Activated CD4-positive, alpha-beta T cell treated with anti-CD3 and anti-CD28 coated beads, Interleukin-2, amount 10 ng/mL, durations not matched to agents 7 days and 5 days (primary cell): ENCODE measurements at places on chromosomes 7 and 10.

DNA sequence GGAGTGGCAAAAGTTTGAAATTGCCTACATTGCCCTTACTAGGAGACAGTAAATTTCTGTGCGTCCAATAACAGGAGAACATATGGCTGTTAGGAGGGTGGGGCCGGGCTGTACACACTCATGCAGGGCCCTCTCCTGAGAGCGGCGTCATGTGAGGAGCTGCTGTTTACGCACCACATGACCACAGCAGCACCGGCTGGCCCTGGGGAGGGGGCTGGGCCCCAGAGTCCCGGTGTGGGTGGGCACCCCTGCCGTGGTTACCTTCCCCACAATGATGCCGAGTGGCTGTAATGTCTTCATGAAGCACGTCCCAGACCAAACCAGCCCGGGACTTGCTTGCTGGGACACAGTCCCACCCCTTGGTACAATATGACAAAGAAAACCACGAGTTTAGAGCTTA lies 308.7 kb downstream of the DNAJB6 start:
- no peak for DNase-seq

- no peak for DNase-seq
These were observed 732.1 kb upstream of the C7orf33 start for GRCh38 chr7:147858421-147858820.

DNA sequence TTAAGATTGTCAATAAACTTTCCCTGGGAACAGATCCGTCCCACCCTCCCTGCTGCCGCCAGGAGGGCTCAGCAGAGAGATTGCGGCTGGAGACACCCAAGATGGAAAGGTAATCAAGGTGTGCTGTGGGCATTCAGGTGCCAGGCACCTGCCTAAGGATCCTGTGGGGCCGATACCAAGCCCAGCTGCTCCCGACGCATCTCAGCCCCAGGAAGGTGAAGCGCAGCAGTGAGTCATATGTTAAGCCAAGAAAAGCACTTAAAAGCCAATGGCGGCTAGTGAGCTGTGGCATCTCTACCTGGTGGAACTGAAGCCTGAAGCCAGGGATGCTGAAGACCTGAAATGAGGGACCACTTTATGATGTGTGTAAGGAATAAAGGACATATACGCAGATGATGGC lies 6.1 kb downstream of the WDR86 start:
- no peak for DNase-seq

GRCh38 chr7:136251826-136252225 lies 274.7 kb upstream of the MTPN start:
- DNase-seq = no peak

DNA sequence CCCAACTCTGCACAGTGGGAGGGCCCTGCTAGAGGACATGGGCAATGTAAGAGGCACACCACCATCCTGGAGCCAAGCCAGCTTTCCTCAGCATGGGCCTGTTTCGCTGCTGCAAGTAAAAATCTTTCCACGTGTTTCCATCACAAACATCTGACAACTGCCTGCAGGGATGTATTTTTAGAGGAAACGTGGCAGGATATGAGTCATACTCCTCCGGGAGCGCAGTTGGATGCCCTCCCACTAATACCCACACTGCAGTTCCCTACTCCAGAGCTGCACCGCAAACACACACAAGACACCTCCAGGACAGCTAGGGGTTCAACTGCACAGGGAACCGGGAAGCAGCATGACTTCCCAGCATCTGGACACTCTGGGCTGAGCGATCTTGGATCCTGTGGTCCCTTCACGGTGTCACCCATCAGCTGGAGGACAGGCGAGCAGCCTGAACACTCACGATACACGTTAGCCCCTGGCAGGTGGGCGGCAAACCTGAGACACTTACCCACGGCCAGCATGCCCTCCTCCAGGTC lies 26.1 kb downstream of the PLAC9 start:
- DNase-seq = no peak

DNA sequence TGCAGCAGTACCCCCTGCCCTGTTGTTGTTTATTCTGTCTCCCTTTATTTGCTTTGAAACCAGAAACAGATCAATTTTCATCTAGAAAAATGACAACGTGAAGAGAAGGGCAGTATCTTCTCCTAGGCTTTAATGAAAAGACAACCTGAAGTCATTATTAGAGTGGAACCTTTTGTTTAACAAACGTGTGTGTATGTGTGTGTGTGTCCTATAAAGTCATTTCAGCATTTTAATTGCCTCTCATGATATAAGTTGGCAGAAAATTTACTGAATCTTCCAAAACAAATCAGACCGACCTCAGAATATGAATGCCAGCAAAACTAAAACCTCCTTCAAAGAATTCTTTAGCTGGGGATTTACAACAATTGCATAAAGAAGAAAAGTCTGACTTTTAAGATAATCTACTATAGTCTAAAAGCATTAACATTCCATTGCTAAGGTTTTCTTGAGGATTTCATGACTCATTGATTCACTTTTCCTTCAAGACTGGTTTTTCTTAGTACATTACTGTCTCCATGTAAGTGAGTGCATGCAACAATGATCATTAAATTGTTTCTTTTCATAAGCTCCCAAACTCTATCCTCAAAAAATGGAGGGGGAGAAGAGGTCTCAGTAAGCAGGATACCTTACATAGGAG lies 3.2 kb downstream of the GLI3 start:
- DNase-seq = no peak

- DNase-seq = no peak
These were observed 18.5 kb downstream of the NACAD start for GRCh38 chr7:45070254-45070642.

DNA sequence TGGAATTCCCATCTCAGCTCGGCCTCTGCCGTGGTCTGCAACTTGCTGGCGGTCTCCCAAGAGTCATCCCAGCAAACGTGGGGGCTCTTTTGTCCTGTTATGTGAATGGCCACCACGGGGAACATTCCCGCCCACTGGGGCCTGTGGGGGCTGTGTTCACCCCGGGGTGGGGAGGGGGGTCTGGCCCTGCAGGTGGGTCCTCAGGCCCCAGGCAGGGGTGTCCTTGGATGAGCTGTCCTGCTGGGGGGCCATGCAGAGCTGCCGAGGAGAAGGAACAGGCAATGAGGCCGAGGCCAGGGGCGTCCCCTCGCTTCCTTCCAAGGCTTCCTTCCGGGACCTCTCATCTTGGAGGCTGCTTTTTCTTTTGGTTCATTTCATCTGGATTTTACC lies 24.4 kb upstream of the PITRM1 start:
- DNase-seq = no peak

- DNase-seq = no peak
These were observed 41.8 kb downstream of the PLEKHA8 start for GRCh38 chr7:30070052-30070451.

DNA sequence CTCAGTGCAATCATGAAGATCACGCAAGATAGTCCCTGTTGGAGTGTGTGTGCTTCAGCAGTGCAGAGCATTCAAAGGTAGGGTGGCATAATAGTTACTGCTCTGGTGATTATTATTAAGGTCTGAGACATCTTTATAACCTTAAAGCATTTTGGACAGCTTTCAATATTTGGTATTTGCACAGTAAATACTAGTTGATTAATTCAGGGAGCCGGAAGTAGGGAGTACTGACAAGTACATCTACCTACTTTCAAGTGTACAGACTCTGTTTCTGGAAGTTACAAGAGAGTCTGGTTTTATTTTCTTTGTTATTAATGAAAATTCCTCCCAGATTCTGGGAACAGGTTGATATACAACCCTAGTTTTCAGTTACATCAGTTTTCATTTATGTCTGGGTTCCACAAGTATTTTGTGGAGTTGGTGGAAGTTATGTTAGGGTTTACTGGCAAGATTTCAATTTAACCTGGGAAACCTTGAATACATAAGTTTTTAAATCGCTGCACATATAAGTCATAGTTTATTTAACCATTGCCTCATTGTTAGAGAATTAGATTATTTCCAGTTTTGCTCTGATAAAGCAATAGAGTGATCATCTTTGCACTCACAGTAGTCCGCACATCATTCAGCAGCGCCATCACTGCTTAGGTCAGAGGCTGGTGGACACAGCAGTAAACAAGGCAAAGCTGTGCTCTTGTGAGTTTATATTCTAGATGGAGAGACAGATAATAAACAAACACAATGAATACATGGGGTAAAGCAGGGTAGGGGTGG lies 366.6 kb downstream of the REEP3 start:
- no peak for DNase-seq

- no peak for DNase-seq
These were observed 85.9 kb downstream of the BMS1 start for GRCh38 chr10:42868530-42868929.

DNA sequence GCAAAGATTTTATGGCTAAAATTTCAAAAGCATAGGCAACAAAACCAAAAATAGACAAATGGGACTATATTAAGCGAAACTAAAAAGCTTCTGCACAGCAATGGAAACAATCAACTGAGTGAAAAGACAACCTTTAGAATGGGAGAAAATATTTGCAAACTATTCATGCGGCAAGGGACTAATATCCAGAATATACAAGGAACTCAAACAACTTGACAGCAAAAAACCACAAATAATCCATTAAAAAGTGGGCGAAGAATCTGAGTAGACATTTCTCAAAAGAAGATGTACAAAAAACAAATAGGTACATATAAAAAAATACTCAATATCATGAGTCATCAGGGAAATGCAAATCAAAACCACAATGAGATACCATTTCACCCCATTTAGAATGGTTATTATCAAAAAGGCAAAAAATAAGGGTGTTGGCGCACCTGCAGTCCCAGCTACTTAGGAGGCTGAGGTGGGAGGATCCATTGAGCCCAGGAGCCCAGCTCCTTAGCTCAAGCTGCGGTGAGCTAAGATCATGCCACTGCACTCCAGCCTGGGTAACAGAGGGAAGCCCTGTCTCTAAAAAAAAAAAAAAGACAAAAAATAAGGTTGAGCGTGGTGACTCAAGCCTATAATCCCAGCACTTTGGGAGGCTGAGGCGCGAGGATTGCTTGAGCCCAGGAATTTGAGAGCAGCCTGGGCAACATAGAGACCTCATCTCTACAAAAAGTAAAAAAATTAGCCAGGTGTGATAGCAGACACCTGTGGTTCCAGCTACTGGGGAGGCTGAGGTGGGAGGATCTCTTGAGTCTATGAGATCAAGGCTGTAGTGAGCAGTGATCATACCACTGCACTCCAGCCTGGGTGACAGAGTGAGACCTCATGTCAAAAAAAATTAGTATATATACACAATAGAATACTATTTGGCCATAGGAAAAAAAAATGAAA lies 4.2 kb upstream of the CCM2 start:
- no peak for DNase-seq

DNA sequence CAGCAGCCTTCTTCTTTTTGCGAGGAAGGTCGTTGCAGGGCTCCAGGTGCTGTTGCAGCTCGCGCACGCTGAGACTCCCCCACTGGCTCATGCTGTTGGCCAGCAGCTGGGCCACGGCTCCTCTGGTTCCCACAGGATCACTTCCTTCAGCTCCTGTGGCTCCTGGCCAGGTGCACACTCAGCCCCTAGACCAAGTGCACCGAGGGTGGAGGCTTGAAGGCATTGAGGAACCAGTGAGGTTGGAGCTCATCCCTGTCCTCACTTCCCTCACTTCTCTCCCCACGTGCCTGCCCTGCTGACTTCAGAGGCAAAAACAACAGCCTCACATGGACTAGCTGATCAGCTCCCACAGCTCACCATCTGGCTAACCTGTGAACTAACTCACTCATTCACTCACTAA lies 46.2 kb upstream of the ADRB1 start:
- DNase-seq = no peak

- DNase-seq = no peak
These were observed 555.9 kb upstream of the DPP6 start for GRCh38 chr7:153496257-153496656.
